ENCODE measurements at places on chromosomes 13 and 19. TPM values are rescaled to one million over a fixed set of nuclear protein-coding genes. Genes with fewer than 3 reads are reported as not detected.

BLVRB gene
- 215 TPM for polyA plus RNA-seq

PGLYRP2 gene
- polyA plus RNA-seq = 0.06 TPM

DNA sequence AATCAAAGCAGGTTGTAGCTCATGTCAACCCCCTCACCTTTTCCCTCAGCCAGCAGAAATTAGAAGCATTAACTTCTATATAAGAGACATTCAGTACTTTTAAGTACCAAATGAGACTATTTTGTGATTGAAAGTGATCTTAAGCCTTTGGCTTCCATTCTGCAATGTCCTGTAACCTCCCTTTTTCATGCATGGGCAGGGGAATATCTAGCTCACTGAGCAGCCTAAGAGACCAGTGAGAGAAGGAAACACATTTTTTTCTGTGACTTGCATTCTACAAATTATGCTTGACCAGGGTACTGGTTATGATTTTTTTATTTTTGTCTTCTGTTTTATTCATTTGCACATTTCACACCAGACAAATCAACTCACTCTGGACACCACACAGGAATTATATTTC lies 369.6 kb downstream of the KCTD12 start:
- H3K36me3 ChIP-seq = no peaks in the 10 kb centered on the region
- no peak overlapping the region for H3K27ac ChIP-seq
- no peak for DNase-seq

- H3K4me1 ChIP-seq = no peaks in the 10 kb centered on the region
- no peak overlapping the region for H3K27ac ChIP-seq
- H3K36me3 ChIP-seq = no peaks in the 10 kb centered on the region
- DNase-seq = no peak
These were observed 86.7 kb upstream of the GPR12 start for GRCh38 chr13:26847281-26847680.

- H3K4me3 ChIP-seq = no peak overlapping the region
- H3K27me3 ChIP-seq = peaks cover 91% of the 10 kb centered on the region
- DNase-seq = no peak
- H3K27ac ChIP-seq = no peak overlapping the region
These were observed 38.6 kb upstream of the SEMA6B start for GRCh38 chr19:4597975-4598671.

DNA sequence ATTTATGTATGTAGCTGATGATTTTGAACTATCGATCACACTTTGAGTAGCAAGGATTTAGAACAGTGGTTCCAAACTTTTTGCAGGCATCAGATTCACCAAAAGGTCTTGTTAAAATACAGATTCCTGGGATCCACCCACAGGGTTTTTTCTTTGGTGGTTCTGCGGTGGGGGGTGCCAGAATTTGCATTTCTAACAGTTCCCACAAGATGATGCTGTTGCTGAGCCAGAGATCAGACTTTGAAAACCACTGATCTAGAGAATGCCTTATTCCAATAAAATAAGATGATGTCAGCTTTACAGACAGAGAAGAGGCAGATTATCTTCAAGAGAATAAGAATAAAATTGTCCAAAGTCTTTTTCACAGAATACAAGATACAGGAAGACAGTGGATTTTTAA lies 80.9 kb upstream of the SHISA2 start:
- DNase-seq = no peak
- H3K36me3 ChIP-seq = no peaks in the 10 kb centered on the region
- H3K27me3 ChIP-seq = no peaks in the 10 kb centered on the region
- peak overlapping the region; percentile 19 for H3K27ac ChIP-seq
- H3K4me3 ChIP-seq = no peak overlapping the region

GIPC1 gene
- 58.1 TPM for polyA plus RNA-seq

- peak overlapping the region; percentile 16 for H3K27ac ChIP-seq
- peaks cover 53% of the 10 kb centered on the region for H3K4me1 ChIP-seq
- no peak overlapping the region for H3K4me3 ChIP-seq
- H3K36me3 ChIP-seq = peaks cover 8% of the 10 kb centered on the region
These were observed 2.8 kb upstream of the USF2 start for GRCh38 chr19:35265900-35266519.

- no peaks in the 10 kb centered on the region for H3K36me3 ChIP-seq
- H3K4me3 ChIP-seq = peak overlapping the region; percentile 3
- peaks cover 90% of the 10 kb centered on the region for H3K4me1 ChIP-seq
These were observed 4.3 kb downstream of the DOT1L start for GRCh38 chr19:2167896-2168618.

ZFR2 gene
- 0.43 TPM for polyA plus RNA-seq

Data from spleen (tissue), 13 donors.